Activated T-cell treated with anti-CD3 and anti-CD28 coated beads for 1 hour (primary cell): ENCODE measurements at places on chromosomes 7 and 10.

DNA sequence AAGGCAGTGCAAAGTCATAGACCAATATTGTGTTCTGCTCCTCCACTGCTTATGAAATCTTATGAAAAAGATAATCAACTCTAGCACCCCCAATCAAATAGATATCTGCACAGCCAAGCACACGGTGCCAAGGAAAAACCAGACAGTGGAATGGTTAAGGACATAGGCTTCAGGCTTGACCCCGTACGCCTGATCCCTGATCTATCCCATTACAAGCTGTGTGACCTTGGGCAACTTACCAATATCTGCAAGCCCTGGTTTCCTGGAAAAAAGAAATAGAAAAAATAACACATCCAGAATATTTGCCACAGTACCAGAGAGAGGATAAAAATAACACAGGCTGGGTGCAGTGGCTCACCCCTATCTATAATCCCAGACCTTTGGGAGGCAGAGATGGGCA, 56.9 kb downstream of the GRB10 start:
- no peak for DNase-seq

GRCh38 chr10:63628526-63629362, 107.5 kb downstream of the REEP3 start:
- no peak for DNase-seq

- no peak for DNase-seq
Measured at GRCh38 chr10:78304091-78305045, 270.7 kb downstream of the RPS24 start.

- DNase-seq: no peak
Measured at GRCh38 chr10:78510566-78511323, 477.1 kb downstream of the RPS24 start.

GRCh38 chr10:6052247-6053221, 9.6 kb downstream of the IL2RA start:
- DNase-seq: peak; percentile 55

DNA sequence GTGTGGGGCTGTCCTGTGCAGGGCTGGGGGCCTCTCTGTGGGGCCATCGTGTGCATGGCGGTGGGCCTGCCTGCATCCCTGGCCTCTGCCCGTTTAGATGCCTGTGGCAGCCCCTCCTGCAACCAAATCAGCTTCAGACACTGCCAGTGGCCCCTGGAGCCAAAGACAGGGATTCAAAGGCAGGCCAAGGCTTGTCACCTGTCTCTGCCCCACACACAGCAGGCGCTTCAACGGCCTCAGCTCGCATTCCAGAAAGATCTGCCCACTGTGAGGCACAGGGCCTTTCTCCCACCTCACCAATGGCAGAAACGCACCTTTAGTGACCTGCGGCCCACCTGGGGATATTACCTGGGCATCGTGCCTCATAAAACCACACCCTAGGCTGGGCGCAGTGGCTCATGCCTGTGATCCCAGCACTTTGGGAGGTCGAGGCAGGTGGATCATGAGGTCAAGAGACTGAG, 46.0 kb downstream of the INSIG1 start:
- DNase-seq: no peak

- DNase-seq: no peak
Measured at GRCh38 chr10:13514296-13514695, 14.5 kb downstream of the BEND7 start.

DNA sequence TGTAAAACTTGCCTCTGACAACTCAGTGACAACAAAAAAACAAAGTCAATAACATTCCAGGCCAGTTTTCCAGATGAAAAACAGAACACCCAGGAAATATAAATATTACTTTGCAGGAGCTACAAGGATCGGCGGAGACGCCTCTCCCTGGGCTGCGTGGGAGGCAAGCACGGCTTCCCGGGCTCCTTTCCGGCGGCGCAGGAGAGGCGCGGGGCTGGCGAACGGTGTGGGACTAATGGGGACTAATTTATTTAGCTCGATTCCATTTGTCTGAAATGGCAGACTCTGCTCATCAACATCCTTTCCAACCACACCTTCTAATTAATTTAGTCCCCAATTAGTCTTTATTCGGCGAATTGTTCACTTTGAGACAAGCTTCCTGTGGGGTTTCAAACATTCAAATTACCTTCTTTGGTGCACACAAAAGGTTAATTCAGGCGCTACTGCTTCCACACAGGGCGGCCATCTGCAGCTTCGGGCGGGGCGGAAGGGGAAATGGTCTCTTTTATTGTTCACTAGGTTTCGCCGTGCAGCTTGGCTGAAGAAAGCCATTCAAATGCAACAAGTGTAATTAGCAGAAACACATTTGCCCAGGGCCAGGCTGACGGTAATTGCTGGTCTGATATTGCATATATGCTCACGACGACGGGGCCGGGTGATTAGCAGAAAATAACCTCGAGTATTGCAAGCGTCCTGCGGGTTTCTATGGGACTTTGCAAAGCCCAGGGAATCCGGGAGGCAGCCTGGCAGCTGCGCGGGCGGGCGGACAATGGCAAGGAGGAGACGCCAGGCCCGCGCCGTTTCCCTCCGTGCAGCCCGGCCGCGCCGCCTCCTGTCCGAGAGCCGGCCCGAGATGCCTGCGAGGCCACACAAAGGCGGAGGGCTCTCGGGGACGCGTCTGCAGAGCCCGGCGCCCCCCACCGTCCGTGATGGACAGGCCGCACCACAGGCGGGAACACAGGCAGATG, 270.1 kb downstream of the PTPRN2 start:
- no peak for DNase-seq

- no peak for DNase-seq
Measured at GRCh38 chr7:148774471-148774870, 75.8 kb downstream of the CUL1 start.

DNA sequence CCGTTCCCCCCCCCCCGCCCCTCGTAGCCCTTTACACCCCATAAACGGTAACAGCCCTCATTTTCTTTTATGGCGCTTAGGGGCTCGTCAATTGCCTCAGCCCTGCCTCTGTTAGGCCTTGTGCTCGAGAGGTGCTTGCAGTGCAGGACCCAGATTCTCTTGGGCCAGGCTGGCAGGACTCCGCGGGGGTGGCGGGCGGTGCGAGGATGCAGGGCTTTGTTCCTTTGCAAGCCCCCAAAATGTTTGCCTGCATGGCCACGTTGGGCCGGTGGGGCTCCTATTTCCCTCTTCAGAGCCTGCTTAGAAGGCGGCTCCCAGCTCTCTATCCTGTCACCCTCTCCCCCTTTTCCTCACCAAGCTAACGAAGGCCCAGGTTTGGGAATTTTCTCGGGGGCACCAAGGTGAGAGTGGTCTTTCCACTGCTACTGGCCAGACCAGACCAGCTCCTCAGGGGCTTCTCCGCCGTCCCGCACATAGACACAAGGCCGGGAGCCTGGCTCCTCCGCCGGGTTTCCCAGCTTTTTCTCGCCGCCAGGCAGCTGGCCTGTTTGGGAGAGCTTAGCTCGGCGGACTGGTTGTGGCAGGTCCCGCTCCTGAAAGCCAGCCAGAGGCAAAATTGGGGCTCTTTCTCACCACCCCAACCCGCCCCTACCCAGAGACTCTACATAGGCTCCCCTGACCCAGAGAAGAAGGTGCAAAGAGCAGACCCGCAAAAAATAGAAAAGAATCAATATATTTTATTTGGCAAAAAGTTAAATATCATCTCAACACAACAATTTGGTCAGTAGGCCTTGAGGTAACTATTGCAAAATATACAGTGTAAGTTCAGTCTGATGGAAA, 3.4 kb downstream of the HOXA9 start:
- no peak for DNase-seq

GRCh38 chr7:26159243-26159642, 7.2 kb downstream of the NFE2L3 start:
- no peak for DNase-seq

DNA sequence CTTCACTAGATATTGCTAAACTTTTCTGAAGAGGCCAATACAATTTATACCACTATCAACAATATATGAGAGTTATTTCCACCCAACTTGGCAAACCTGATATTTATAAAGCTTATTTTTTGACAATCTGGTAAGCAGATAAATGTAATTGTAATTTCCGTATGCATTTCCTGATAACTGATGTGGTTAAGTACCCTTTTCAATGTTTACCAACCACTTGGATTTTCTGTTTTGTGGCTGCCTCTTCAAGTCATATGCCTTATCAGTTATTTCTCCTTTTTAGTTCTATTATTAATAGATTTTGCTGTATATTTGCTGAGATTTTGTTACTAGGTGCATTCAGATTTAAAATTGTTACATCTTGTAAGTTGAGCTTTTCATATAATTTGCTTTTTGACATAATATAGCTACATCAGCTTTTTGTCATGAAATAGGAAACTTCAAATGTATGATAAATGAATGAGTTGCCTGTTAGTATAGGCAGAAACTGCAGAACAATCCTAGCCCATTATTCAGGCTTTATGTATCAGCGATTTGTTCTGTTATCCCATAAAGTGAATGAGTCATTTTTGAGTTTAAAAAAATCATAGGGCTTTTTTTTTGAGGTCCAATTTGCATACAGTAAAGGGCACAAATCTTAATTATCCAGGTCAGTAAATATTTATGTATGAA, 11.5 kb downstream of the SGPL1 start:
- DNase-seq: no peak

DNA sequence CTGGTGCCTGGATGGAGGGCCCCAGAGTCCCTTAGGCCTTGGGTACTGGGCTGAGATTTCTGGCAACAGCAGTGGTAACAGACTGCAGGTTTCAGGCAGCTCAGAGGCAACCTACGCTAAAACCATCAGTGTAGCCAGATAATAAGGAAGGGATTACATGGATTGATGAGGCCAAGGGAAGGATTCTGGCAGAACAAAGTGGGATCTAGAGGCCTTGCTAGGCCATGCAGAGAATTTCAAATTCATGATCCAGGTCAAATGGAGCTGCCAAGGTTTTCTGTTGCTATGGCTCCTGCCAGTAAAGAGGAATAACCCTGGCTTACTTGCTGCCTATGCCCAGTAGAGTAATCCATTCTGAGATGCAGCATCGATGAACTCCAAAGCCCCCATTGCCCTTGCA, 445.7 kb downstream of the ADRA2A start:
- DNase-seq: no peak

GRCh38 chr7:35792873-35793489, 7.9 kb upstream of the SEPTIN7 start:
- DNase-seq: no peak

DNA sequence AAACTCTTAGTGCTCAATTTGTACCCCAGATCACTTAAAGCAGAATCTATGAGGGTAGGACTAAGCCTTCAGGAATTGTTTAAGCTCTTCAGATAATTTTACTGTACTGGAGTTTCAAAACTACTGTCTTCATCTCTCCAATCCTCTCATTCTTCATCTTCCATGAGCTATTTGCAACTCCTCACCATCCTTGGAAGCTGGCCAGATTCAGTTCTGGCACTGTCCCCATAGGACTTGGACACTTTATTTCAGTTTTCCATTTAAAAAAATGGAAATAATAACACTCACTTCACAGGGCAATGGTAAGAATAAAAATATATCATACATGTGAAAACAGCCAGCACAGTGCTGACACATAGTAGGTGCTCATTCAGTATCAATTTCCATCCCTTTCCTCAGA, 74.6 kb downstream of the PPP1R17 start:
- no peak for DNase-seq

- no peak for DNase-seq
Measured at GRCh38 chr10:7027237-7027912, 383.5 kb downstream of the SFMBT2 start.

DNA sequence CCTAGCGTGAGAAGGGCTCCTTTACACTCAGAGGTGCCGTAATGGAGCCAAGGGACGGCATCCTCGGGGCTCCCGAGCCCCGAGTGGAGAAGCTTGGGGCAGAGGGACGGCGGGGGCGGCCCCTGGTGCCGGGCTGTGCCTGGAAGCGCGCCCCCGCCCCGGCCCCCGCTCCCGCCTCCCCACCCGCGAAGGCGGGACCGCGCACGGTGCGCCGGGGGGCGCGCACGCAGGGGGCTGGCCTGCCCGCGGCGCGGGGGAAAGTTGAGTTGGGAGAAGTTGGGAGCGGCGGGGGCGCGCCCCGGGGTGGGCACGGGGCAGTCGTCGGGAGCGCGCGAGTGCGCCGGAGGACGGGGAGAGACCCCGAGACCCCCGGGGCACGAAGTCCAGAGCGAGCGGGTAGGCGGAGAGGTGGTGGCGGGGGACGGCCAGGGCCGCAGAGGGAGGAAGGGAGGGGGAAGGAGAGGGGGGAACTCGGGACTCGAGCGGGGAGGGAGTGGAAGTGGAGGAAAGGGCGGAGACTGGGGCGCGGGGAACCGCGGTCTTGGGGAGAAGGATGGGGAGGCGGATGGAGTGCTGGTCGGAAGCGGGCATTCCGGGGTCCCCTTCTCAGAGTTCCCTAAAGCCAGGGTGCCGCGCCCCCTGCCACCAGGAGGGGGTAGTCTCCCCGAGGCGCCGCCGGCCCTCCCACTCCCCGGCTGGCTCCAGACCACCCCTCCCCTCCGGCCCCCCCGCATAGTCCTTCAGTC, at the start of gene SLC4A2:
SLC4A2 (plus strand) TSS at position 223 of the 746 bp plus-strand sequence. CDS start 2,399 bp downstream, outside the sequence.
- DNase-seq: peak; percentile 61

GRCh38 chr10:119303886-119304285, 96.5 kb downstream of the GRK5 start:
- DNase-seq: no peak

- peak; percentile 36 for DNase-seq
Measured at GRCh38 chr10:68332259-68333057, at the start of gene PBLD. Gene PBLD (minus strand): TSS chr10:68332928. CDS start chr10:68306844, 26,084 bp downstream.

- no peak for DNase-seq
Measured at GRCh38 chr7:157490465-157490912, 153.7 kb downstream of the DNAJB6 start.

DNA sequence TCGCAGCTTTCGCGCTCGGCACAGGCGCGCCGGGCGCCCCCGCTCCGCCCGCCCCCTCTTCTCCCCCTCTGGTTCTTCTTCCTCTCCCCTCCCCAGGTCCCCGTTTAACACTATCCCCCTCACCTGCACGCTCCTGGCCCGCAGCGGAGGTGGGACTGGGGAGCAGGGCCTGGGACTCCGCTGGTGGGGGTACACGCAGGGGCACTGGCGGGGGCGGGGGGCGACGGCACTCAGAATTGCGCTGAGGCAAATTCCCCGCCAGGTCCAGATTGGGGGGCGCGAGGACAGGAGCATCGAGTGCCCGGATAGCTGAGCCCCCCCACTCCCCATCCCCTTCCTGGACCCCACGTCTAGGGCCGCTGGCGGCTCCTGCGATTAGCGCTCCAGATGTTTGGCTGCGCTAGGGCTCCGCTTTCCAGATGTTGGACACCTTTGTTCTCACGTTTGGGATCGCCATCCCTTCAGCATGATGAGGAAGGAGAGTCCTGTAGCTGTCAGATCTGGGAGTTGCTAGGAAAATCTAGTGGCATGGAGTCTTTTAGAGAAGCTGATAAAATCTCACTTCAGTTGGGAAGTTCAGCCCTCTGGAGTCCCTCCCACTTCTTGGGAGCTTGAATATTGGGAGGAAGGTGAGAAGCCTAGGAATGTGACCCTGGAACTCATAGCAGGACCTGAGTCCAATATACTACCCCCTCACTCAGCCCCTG, 31.4 kb upstream of the PAX2 start:
- DNase-seq: no peak

GRCh38 chr10:60975716-60976115, 31.7 kb upstream of the RHOBTB1 start:
- no peak for DNase-seq

DNA sequence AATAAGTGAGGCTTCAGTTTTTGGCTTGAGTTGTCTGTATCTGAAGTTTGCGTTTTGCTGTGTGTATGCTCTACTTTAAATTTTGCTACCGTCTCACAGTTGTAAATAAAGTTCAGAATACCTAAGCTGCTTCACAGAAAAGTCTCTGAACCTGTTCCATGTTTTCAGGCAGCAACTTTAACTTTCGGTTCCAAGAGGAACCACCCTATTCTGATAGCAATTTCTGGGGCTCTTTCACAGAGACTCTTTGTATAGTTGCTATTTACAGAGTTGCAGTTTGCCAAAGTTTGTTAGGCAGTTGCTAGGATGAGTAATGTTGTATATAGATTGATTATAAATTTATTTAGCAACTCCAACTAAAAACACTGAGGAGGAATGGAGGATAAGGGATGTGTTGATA, 5.7 kb downstream of the FAM221A start:
- DNase-seq: no peak
